ENCODE measurements at places on chromosomes 5 and 9.

DNA sequence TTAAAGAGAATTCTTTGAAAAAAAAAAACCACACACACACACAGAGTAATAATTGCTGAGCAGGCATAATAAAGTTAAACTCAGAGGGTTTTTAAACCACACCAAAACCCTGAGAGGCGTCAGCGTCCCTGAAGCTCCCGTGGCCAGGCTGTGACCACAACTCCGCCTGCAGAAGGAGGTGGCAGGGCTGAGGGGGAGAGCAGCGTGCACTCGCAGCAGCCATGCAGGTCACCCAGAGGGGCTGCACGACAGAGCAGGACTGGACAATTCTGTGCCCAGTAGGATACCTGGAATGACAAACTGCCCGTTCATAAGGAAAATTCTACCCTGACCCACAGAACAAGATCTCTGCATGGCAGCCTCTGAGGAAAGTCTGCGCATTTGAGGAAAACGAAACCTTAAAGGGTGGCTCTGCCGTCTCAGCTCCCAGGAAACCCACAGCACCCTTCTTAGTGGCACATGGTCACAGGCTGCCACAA lies 44.0 kb downstream of the ROR2 start:
- DNase-seq = peak; percentile 87

DNA sequence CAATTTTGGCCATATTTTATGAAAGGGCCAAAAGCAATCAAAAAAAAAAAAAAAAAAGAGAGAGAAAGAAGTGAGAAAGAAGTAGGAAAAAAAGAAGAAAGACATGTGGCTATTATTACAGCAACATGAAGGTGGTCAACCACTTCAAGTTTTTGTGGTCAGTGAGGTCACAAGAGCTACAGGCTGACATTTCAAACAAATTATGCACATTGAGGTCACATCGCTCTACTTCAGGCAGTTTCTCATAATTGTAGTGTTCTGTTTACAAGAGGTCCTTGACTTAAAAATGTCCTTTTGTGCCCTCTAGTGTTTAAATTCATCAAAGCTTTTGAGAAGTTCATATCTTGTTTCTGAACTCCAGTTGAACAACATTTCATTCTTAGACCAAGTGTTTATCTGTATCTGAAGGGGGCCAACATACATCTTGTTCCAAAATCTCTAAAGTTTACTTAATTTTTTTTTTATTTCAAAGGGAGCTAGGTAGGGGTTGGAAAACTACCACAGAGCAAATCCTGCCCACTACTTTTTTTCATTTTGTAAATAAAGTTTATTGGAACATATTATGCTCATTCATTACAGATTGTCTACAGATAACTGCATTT lies 513.1 kb downstream of the PDE4D start:
- DNase-seq = peak; percentile 22

DNA sequence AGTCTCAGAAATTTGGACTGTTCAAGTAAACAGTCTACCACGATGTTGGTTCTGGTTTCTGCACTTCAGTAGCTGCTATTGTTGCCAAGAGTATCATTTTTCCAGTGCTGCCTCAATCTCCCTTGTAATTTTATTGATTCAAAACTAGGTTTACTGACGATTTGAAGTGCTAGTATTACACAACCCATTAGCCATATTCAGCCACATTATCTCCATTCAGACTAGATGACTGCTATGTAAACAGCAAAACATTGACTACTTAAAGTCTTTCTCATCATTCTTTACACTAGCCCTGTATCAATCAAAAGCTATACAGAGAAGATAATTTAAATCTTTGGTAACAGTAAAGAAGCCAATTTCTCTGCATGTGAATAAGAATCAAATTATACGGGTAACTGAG lies 102.0 kb upstream of the TSLP start:
- no peak for DNase-seq

GRCh38 chr9:127921557-127922120 lies 4.8 kb upstream of the ST6GALNAC4 start:
- DNase-seq = peak; percentile 80

DNA sequence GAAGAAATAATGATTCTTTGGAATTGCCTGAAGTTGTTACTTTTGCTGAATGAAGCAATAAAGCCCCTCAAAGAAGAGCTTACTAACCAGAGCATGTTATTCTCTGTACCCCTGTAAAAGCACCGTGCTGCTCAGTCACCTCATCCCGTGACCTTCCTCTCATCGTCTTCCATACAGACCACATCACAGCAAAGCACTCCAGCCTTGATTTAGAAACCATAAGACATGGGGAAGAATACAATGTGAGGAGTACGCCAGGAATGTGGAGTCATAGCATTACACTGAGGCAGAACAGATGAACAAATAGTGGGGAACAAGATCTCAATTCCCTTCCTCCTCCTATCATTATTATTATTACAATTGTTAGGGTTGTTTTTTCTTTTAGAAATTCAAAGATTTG lies 49.1 kb downstream of the ERAP1 start:
- no peak for DNase-seq

GRCh38 chr5:25006734-25007133 lies 362.0 kb upstream of the CDH10 start:
- DNase-seq = no peak

DNA sequence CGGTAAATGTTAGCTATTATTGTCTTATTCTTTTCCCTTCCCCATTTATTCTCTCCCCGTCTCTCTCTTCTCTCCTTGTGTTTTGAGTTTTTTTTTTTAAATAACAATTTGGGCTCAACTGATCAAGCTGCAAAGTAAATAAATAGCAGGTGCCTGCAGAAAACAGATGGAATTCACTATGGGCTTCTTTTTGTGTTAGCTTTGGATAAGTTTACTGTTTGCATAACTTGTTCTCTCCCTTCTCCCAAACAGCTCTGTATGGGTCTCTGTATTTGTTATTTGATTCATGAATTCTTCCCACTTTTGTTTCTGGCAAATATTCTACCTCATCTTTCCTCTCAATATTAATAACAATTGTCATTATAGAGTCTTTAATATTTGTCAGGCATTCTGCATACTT lies 111.8 kb upstream of the ASTN2 start:
- no peak for DNase-seq

- no peak for DNase-seq
Observed at GRCh38 chr9:121849554-121849953, 198.1 kb downstream of the DAB2IP start.

GRCh38 chr9:14488421-14489190 lies 174.7 kb upstream of the NFIB start:
- no peak for DNase-seq

GRCh38 chr5:96408841-96409538 lies 24.1 kb downstream of the PCSK1 start:
- DNase-seq = no peak

GRCh38 chr9:80839821-80840675 lies 849.3 kb downstream of the TLE1 start:
- DNase-seq = no peak

DNA sequence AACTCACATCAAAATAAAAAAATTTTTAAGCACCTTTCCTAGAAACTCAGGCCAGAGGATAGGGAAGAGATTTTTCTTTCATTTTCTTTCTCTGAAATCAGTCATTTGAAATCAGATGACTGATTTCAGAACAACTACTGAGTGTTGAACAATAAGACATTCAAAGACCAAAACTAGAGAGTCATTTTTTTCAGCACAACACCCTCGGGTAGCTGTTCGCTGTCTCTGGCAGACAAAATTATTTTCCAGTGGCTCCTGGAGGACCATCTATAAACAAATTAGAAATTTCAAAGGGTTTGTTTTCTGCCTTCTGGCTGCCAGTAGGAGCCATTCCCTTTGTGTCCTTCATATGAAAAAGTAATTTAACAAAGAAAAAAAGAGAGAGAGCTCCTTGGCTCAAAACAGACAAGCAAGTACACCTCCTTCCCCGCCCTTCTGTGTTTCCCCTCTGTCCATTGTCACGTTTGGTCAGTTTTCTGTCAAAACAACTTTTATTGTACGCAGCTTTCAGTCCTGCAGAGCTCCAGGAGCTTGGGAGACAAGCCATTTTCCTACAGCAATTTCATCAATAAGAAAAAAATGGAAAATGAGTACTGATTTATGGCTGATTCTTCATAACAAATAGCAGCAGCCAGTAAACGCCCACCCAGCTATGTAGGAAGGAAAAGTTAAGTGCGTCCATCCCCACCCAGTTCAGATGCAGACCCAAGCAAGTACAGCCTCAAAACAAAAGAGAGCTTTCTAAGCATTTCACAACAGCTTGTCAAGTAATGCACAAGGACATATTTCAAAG lies 405.2 kb downstream of the ZNF608 start:
- DNase-seq = no peak

DNA sequence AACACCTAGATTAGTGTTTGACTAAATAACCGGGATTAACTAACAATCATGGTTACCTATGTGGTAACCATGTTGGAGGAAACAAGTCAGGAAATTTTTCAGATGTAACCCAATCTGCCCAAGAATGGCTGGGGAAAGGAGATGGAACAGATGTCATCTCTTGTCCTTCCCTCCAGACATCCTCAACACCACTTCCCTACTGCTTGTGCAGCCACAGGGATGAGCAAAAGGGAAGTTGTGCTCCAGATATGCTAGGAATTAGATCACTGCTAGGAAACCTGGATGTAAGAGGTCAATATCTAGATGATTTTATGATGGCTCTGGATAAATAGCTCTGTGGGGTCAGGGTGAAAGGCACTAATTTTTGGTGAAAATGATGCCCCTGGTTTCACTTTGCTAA lies 61.3 kb upstream of the ELL2 start:
- DNase-seq = no peak

Data from activated CD4-positive, alpha-beta memory T cell treated with anti-CD3 and anti-CD28 coated beads, Interleukin-2, amount 10 ng/mL, durations not matched to agents 7 days and 5 days (primary cell).